HCT116 (cell line): ENCODE measurements at places on chromosomes 5 and 9. TPM values are rescaled to one million over a fixed set of nuclear protein-coding genes. Genes with fewer than 3 reads are reported as not detected.

DNA sequence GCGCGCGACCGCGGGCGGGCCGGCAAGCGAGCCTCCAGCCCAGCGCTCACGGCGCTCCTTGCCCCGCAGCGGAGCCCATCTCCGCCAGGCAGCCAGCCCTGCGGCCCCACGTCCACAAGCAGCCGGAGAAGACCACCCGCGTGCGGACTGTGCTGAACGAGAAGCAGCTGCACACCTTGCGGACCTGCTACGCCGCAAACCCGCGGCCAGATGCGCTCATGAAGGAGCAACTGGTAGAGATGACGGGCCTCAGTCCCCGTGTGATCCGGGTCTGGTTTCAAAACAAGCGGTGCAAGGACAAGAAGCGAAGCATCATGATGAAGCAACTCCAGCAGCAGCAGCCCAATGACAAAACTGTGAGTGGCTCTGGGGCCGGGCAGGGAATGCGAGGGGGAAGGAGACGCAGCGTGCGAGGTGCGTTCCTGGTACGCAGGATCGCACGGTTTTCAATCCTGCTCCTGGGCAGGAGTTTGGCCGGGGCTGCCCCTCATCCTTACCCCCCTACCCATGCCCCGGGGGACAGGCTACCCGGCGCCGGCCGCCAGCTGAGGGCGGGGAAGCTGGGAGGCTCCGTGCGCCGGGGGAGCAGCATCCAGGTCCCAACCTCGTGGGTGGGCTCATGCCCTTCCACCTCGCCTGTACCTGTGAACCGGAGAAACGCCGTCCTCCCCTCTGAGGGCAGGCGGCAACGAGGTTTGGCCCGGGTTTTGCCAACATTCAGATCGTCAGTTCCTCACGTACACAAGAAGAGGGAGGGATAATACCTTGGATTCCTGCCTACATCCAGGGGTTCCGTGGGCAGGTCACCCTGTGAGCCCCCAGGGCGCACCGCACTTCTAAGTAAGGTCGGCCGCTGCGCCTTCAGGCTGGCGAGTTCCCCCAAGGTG lies 6.6 kb downstream of the ISL1 start:
- no peak overlapping the region for H3K27ac ChIP-seq
- H3K4me3 ChIP-seq, result no peak overlapping the region
- no peak for DNase-seq
- no peaks in the 10 kb centered on the region for H3K4me1 ChIP-seq

DNA sequence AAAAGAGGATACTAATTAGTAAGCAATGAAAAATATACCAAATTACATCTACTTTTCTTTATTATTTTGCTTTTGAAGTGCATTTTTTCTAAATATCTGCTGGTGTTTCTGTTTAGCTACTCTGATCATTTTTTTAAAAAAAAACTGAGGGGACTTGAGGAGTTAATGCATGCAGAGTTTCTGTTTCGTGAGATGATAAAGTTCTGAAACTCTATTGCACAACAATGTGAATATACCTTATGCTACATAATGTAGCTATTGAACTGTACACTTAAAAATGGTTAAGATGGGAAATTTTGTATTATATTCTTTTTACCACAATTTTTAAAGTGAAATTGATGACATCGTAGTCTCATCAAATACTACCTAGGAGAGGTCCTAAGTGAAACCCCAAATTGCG lies 288.3 kb upstream of the NR4A3 start:
- no peaks in the 10 kb centered on the region for H3K4me1 ChIP-seq
- DNase-seq, result no peak
- no peak overlapping the region for H3K4me3 ChIP-seq
- H3K36me3 ChIP-seq, result no peaks in the 10 kb centered on the region
- H3K27me3 ChIP-seq, result 0 out of 2 replicates have a peak, but pooled peaks cover 3% of the 10 kb centered on the region

DNA sequence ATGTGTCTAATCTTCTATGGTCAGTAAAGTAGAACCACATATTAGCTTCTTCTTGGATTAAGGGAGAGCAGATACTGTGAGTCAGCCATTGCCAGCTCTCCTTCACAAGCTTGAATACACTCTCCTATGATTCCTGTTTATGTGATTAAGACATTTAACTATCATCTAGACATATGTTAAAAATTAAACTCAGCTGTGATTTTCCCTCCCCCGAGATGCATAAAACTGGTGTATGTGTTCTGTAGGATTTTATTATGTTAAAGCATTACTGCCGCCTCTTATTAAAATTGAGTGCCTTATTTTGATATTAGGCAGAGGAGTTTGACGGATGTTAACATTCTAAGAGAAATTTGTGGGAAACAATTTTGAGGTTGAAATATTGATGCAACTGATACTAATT lies 114.6 kb downstream of the ACTBL2 start:
- no peaks in the 10 kb centered on the region for H3K27me3 ChIP-seq
- H3K36me3 ChIP-seq, result no peaks in the 10 kb centered on the region
- H3K4me1 ChIP-seq, result peaks cover 69% of the 10 kb centered on the region
- peak overlapping the region; percentile 93 for H3K27ac ChIP-seq

DNA sequence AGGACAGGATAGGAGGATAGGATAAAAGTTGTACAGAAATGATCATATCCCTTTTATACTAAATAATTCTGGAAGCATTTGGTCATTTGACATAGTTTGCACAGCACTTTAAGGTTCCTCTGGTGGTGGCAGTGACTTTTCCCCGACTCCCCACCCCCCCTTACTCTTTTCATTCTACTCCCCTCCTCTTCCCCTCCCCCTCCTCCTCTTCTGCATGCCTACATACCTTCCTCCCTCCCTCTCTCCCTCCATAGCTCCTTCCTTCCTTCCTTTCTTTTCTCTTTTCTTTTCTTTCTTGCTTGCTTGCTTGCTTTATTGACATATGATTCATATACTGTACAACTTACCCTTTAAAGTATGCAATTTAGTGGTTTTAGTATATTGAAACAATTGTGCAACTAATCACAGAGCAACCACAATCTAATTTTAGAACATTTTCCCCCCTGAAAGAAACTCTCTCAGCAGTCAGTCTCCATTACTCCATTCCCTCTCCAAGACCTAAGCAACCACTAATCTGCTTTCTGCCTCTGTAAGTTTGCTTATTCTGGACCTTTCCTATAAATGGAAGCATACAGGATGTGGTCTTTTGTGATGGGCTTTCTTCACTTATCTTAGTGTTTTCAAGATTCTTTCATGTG lies 159.0 kb downstream of the HACD4 start:
- no peaks in the 10 kb centered on the region for H3K27me3 ChIP-seq
- H3K4me3 ChIP-seq, result no peak overlapping the region
- no peaks in the 10 kb centered on the region for H3K4me1 ChIP-seq
- H3K27ac ChIP-seq, result no peak overlapping the region
- DNase-seq, result no peak

Gene AJM1
- 7.1 TPM for total RNA-seq

- no peaks in the 10 kb centered on the region for H3K36me3 ChIP-seq
- no peak for DNase-seq
- H3K4me3 ChIP-seq, result no peak overlapping the region
- no peaks in the 10 kb centered on the region for H3K4me1 ChIP-seq
These were observed 123.5 kb upstream of the EGFLAM start for GRCh38 chr5:38134810-38135209.

- no peaks in the 10 kb centered on the region for H3K27me3 ChIP-seq
- no peak overlapping the region for H3K4me3 ChIP-seq
- H3K27ac ChIP-seq, result no peak overlapping the region
- no peak for DNase-seq
- H3K36me3 ChIP-seq, result no peaks in the 10 kb centered on the region
- no peaks in the 10 kb centered on the region for H3K4me1 ChIP-seq
These were observed 13.2 kb upstream of the LNPEP start for GRCh38 chr5:96922499-96923244.

Gene CD14
- total RNA-seq, result 0.42 TPM

Gene NCBP1
- total RNA-seq, result 32.9 TPM

Gene FBP2
- total RNA-seq, result not detected

GRCh38 chr9:134431095-134431494 lies 104.8 kb downstream of the RXRA start:
- H3K4me3 ChIP-seq, result no peak overlapping the region
- H3K36me3 ChIP-seq, result peaks cover 6% of the 10 kb centered on the region; the same call in 1 of the 2 replicates

DNA sequence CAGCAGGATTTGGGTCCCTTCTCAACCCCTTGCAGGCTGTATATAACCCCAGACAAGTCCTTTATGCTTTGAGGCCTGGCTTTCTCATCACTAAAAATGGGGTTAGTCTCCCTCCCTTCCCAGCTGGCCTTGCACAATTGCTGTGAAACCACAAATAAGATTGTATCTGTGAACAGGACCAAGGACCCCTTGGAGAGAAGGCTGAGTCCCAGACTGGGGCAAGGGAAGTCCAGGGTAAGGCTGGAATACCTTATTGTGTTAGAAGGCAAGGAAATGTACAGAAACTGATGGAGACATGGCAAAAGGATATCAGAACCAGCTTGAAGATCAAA lies 11.4 kb downstream of the MACROH2A1 start:
- peaks cover 16% of the 10 kb centered on the region for H3K36me3 ChIP-seq
- peak overlapping the region; percentile 42 for H3K27ac ChIP-seq
- peak overlapping the region; percentile 14; the same call in 1 of the 2 replicates for H3K4me3 ChIP-seq
- H3K4me1 ChIP-seq, result peaks cover 18% of the 10 kb centered on the region
- no peak for DNase-seq

DNA sequence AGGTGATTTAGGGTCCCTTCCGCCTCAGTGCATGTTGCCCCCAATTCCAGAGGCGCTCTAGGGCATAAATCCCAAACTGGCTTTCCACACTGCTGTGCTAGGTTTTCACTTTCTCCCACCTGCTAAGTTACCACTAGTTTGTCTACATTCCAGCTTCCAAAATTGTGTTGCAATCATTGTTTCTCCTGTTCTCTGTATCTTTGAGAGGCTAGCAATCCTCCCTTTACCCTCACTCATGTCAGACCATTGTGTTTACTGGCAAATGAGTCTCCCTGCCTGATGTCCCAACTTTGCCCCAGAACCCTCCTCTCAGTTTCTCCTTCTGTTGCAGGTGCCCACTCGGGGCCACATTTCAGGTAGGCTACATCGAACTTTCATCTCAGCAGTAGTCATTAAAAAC lies 221.3 kb downstream of the PDZD2 start:
- H3K4me3 ChIP-seq, result no peak overlapping the region
- no peaks in the 10 kb centered on the region for H3K27me3 ChIP-seq
- H3K4me1 ChIP-seq, result no peaks in the 10 kb centered on the region
- no peaks in the 10 kb centered on the region for H3K36me3 ChIP-seq

Gene POLR1E
- 60.9 TPM for total RNA-seq

Gene PDE6A
- total RNA-seq, result not detected
